Calu3 (cell line): ENCODE measurements at places on chromosomes 7 and 10. TPM values are rescaled to one million over a fixed set of nuclear protein-coding genes. Genes with fewer than 3 reads are reported as not detected.
A peak's percentile ranks its signal among the peaks of the same experiment; 100 is the strongest.

Gene UNC5B
- 0.07 and 0.39 TPM in 2 replicates for total RNA-seq

Gene HIBADH
- total RNA-seq: 74.6 and 75.9 TPM in 2 replicates

Gene PAX2
- not detected in 2 replicates for total RNA-seq

Gene FKBP9
- total RNA-seq: 124 and 160 TPM in 2 replicates

GRCh38 chr10:125782616-125783015 lies 7.0 kb upstream of the MMP21 start:
- H3K4me3 ChIP-seq: no peak overlapping the region
- H3K4me1 ChIP-seq: no peaks in the 10 kb centered on the region
- H3K27ac ChIP-seq: no peak overlapping the region
- peaks cover 12% of the 10 kb centered on the region for H3K27me3 ChIP-seq
- DNase-seq: no peak

Gene NKX1-2
- total RNA-seq: not detected in 2 replicates

DNA sequence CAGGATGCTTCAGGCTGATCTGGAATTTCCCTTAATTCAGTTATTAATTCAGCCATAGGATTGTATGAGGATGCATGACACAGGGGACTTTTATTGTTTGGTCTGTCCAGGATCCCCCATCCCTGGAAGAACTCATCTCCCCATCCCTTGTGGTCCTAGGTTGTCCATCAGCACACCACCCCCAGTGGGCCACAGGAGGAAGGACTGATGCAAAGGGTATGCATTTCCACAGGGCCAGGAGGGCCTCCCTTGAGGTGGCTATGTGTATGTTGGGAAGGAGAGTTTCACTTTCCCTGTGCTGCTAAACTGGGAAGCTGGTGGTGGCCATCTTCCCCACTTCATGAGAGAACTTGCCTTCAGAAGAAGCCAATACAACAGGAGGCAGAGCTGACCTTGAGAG lies 44.6 kb upstream of the GRB10 start:
- DNase-seq: no peak
- no peak overlapping the region for H3K4me3 ChIP-seq
- H3K4me1 ChIP-seq: peaks cover 64% of the 10 kb centered on the region
- peak overlapping the region; percentile 50 for H3K27ac ChIP-seq

DNA sequence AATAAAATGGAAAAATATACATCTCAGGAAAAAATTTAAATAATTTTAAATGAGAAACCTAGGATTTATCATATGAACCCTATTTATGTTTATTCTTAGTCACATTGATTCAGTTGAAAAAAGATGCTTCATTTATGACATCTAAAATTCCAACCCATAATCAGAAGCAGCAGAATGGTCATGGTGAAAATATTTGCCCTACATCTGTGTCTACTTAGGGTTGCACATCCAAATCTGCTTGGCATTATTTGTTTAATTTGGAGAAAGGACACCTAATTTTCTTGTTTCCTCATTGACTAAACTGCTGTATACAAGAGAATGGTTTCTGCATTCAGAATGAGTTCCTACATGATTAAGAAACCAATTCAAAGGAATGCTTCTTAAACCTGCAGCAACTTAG lies 72.9 kb upstream of the SKAP2 start:
- peaks cover 10% of the 10 kb centered on the region for H3K4me1 ChIP-seq
- no peak for DNase-seq
- no peak overlapping the region for H3K27ac ChIP-seq
- H3K27me3 ChIP-seq: no peaks in the 10 kb centered on the region

- H3K4me3 ChIP-seq: no peak overlapping the region
- no peaks in the 10 kb centered on the region for H3K4me1 ChIP-seq
- no peak overlapping the region for H3K27ac ChIP-seq
Measured at GRCh38 chr10:119349341-119349740, 142.0 kb downstream of the GRK5 start.

GRCh38 chr7:30738026-30738915 lies 13.7 kb upstream of the INMT start:
- peaks cover 2% of the 10 kb centered on the region for H3K4me1 ChIP-seq
- no peak overlapping the region for H3K4me3 ChIP-seq
- no peak for DNase-seq
- no peak overlapping the region for H3K27ac ChIP-seq

DNA sequence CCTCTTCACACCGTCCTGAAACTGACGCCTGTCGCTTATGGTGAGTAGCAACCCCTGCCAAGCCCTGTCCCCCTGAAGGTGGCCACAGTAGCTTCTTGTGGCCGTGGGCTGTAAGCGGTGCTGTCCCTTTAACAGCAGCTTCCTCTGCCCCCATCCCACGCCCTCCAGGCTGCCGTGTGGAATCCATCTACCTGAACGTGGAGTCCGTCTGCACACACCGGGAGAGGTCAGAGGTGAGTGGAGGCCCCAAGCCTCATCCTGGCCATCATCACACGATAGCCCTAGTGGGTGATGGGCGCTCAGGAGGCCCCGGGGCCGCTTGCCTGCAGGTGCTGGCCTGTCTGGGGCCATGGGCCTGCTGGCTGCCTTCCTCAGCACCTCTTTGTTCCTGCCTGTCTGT lies 21.2 kb downstream of the PFKFB3 start:
- H3K27ac ChIP-seq: peak overlapping the region; percentile 41
- H3K4me3 ChIP-seq: no peak overlapping the region
- H3K27me3 ChIP-seq: no peaks in the 10 kb centered on the region
- DNase-seq: no peak
- peaks cover 13% of the 10 kb centered on the region for H3K4me1 ChIP-seq
- H3K36me3 ChIP-seq: peaks cover 100% of the 10 kb centered on the region

Gene SPAM1
- total RNA-seq: not detected in 2 replicates

Gene GNGT1
- total RNA-seq: not detected in 2 replicates

Gene C7orf57
- 0.24 and 0.33 TPM in 2 replicates for total RNA-seq
